ENCODE measurements at places on chromosomes 5 and 9.

- no peak for DNase-seq
Measured at GRCh38 chr5:171934586-171934985, 71.9 kb downstream of the FBXW11 start.

DNA sequence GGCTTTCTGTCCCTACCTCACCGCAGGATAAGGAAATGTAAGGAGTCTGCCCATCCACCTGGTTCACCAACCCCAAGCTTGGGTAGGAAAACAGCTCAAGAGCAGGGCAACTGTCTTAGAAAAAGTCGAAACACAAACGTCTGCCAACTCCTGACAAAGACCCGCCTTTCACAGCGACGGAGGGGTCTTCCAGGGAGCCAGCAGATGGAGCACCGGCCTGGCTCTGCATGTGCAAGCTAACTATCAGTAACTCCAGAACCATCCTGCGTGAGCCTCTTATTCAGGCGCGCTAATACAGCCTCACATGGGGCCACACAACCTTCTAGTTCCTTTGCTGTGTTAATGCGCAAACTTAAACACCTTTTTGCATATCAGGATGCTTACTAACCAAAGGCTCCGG lies 26.9 kb downstream of the CAMSAP1 start:
- DNase-seq = no peak

DNA sequence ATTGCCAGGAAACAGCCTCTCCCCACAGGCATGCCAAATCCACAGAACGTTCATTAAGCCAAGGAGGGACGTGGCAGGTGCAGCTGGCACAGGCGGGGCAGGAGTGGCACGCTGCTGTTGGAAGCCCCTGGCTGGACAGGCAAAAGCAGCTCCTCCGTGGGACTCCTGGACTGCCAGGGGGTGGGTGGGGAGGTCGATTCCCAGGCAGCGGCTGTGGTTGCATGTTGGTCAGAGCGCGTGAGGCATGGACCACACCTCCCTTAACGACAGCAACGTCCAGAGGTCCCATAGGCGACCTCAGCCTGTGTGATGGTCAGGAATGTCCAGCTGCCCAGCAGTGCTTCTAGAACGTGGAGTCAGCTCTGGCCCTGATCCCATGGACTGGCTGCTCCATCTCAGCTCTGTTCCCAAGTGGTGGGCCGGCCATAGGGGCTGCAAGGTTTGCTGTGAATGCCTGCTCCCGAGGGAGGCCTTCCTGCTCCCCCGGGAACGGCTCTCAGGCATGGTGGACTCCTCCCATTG lies 6.9 kb downstream of the SLC6A19 start:
- no peak for DNase-seq

DNA sequence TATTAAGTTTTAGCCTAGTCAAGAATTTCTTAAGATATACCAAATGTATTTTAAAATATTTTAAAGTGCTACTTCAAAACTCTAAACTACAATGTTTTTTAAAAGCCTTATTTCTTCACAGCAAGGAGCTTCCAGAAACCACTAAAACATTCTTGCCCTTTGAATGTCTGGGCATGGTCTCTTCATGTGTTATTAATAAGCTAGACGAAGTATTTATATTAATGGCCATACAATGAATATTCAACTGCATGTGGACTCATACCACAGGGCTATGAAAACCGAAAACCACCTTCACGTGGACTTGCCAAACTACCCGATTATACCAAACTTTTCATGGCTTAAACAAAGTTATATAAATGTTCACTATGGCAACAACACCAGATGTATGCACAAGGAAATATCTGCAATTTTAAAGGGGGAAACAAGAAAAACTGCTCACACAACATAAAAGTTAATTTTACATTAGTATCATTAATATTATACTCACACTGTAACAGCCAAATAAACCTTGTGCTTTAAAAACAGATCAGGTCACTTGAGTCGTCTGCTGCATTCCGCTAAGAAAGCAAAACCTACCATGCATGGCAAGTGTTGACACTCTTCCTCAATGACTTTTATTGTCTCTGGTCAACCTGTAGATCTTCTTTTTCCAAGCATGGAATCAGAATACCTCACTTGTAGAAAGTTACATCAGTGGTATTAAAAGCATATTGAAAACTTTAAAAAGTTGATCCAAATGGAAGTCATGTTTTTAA lies 246.3 kb downstream of the BNC2 start:
- no peak for DNase-seq

DNA sequence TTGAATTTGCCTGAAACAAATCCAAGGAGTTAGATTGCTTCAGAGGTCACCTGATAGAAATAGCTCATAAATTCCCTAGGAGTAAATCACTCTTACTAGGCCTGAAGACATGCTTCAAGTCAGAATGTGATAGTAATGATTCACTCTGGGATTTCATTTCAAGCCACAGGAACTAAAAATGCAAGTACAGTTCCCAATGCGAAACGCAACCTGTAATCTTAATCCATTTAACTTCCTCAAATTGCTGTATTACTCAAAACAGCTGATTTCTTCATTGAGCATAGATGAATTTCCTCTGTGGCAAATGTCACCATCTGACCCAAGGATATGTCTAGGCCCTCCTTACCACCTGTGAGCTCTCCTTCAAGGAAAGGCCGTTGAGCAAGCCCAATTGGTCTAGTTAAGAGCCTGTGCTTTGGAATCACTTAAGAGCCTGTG lies 32.1 kb upstream of the IL6ST start:
- DNase-seq = no peak

GRCh38 chr9:4228606-4229005 lies 71.3 kb downstream of the GLIS3 start:
- DNase-seq = no peak

- no peak for DNase-seq
Measured at GRCh38 chr9:79384501-79384900, 187.3 kb upstream of the TLE4 start.
